CD14-positive monocyte (primary cell): ENCODE measurements at places on chromosomes 6 and 20. TPM values are rescaled to one million over a fixed set of nuclear protein-coding genes. Genes with fewer than 3 reads are reported as not detected.

GRCh38 chr20:745683-746301 is 22.5 kb downstream of the SLC52A3 start:
- no peak for DNase-seq

DNA sequence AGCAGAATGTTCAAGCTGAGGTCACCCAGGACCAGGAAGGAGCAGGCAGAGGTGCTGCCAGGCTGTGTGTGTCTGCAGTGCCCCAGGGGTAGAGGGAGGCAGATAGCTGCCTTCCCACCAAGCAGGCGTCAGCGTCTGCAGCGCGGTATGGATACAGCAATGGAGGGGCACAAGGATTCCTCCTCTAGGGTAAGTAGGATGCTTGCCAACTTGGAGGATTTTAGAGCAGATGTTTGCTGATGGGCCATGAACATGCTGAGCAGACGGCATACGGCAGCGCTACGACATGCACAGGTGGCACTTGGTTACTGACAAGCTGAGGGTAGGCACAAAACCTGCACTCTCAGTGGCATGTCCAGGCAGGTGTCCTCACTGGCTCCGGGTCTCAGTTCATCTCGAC is 48.1 kb downstream of the PSMG4 start:
- no peak for DNase-seq

GRCh38 chr6:81770381-81770780 is 17.9 kb upstream of the TENT5A start:
- peak; percentile 34 for DNase-seq

- DNase-seq, result no peak
These were observed 12.4 kb upstream of the CCN5 start for GRCh38 chr20:44702776-44703175.

DNA sequence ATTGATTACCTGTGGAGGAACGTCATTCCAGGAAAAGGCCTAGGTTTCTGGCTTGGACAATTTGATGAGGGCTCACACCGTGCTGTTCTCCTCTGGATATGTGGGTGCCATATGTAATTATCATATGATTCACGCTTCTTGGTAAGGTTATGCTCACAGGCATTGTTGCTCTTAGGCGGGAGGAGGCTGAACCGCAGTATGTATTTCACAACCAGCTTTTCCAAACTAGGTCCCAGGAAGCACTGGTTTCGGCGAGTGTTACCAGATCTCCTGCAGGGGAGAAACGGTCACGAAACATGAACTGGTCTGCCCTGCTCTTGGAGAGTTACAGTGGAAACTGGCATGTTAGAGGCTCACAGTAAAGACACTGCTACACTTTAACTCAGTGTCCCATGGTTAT is 793 bp upstream of the FAM50B start:
- peak; percentile 50 for DNase-seq

NNAT gene
- polyA plus RNA-seq, result not detected

GRCh38 chr6:113505084-113505699 is 352.0 kb upstream of the MARCKS start:
- DNase-seq, result no peak

GRCh38 chr20:15848995-15849610 is 724.1 kb downstream of the KIF16B start:
- DNase-seq, result no peak

DNA sequence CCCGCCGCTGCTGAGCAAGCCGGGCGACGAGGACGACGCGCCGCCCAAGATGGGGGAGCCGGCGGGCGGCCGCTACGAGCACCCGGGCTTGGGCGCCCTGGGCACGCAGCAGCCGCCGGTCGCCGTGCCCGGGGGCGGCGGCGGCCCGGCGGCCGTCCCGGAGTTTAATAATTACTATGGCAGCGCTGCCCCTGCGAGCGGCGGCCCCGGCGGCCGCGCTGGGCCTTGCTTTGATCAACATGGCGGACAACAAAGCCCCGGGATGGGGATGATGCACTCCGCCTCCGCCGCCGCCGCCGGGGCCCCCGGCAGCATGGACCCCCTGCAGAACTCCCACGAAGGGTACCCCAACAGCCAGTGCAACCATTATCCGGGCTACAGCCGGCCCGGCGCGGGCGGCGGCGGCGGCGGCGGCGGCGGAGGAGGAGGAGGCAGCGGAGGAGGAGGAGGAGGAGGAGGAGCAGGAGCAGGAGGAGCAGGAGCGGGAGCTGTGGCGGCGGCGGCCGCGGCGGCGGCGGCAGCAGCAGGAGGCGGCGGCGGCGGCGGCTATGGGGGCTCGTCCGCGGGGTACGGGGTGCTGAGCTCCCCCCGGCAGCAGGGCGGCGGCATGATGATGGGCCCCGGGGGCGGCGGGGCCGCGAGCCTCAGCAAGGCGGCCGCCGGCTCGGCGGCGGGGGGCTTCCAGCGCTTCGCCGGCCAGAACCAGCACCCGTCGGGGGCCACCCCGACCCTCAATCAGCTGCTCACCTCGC is 1.5 kb downstream of the ARID1B start:
- peak; percentile 23 for DNase-seq
